ENCODE measurements at places on chromosomes 13 and 19. TPM values are rescaled to one million over a fixed set of nuclear protein-coding genes. Genes with fewer than 3 reads are reported as not detected.

DNA sequence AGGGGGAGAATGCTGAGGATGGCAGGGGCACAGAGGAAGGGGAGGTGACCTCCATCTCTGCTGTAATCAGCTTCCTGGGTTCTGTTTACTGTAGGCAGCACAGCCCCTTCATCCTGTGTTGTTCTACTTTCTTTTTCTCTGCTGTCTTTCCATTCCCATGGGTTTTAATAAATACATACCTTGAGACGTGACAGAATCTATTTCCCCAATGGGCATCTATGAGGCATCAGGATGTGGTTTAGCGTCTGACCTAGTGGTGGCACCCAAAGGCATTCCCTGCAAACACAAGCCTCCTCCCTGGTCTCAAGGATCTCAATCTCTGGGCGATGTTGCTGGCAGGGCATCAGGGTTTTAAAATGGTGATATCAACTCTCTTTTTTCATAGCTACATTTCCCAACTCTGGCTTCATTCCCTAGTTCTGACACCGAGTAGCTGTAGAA lies 60.8 kb downstream of the ALOX5AP start:
- DNase-seq, result no peak

DNA sequence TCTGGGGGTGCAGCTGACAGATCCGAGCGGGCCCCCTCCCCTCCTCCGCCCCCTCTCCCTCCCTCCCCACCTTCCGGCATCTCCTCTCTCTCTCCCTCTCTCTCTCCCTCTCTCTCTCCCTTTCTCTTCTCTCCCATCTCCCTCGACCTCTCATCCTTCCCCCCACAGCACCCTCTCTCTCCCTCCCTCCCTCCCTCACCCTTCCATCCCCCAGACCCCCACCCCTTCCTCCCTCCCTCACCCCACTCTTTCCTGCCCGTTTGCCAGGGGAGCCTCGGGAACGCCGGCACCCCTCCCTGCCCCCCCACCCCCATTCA lies 666 bp downstream of the CELF5 start:
- DNase-seq, result no peak

DNA sequence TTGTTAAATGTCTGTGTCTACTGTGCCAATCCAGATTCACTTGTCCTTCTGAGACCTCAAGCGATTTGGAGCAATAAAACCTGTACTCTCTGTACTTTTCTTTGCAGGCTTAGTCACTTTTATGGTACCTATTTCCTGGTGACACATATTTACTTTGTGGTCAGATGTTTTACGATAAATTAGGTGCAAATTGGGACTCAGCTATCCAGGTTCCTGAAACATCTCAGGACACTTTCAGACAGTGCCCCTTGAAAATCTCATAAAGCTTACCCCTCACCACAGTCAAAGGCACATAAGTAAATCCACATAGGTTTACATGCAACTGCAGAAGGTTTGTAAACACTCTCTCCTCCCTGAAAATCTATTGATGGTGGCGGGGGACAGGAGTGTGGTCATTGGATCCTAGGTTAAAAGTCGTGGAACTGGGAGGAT lies 438.8 kb downstream of the EFNB2 start:
- no peak for DNase-seq

ZNF829 gene
- total RNA-seq, result 4.2 TPM

- DNase-seq, result no peak
These were observed at the start of gene KCNK6 for GRCh38 chr19:38319421-38320258. TSS of gene KCNK6 (plus strand) at chr19:38319845. CDS start at chr19:38319951, 106 bp downstream.

GRCh38 chr13:66765559-66765958 lies 464.6 kb downstream of the PCDH9 start:
- no peak for DNase-seq

GRCh38 chr13:59689057-59689456 lies 474.7 kb downstream of the DIAPH3 start:
- DNase-seq, result no peak

DNA sequence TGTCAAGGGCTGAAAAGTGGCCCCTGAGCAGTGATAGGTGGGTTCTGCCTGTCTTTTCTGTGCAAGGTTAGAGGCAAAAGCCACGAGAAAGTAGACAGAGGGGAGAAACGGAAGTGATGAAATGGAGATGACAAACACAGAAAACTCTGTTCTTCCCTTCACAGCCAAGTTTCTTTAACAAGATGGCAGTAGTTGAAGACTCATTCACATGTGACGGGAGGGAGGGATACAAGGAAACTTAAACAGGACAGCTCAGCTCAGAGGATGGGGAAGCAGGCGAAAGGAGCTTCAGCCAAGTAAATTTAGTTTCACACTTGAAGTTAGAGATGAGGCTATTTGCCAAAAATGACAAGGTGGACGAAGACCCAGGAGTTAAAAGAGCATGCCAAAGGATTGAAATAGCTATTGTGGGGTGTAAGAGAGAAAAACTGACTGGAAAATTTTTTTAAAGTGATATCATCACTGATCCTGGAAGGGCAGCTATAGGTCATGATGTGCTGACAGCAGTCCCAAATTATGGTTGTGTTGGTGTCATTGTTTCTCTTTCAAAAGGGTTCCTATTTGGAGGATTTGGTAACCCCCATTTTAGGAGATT lies 347.9 kb downstream of the EFNB2 start:
- no peak for DNase-seq

- DNase-seq, result no peak
These were observed 17.1 kb upstream of the CLC start for GRCh38 chr19:39754971-39755370.

- no peak for DNase-seq
These were observed 426 bp downstream of the KLC3 start for GRCh38 chr19:45340899-45341453.

CRTC1 gene
- 95.8 TPM for total RNA-seq

DNA sequence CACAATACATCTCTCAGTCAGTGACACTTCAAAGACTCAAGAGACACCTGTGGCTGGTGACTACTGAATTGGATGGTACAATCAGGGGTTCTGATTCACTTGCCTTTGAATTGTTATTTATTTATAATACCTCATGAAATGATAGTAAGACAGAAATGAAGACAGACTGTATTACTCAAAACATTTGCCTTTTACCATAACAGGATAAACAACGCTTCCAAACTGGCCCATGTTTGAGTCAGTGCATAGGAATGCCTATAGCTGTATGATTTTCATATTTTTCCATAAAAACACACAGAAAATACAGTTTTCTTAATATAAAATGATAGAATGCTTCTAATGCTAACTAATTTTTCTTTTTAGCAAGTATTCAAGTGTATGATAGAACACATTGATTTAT lies 59.5 kb upstream of the FGF14 start:
- DNase-seq, result no peak

GRCh38 chr19:30066781-30067759 lies 125.0 kb downstream of the URI1 start:
- no peak for DNase-seq

GRCh38 chr13:23462815-23463559 lies 29.5 kb upstream of the SACS start:
- no peak for DNase-seq

RUBCNL gene
- total RNA-seq, result 8.0 TPM

THSD1 gene
- 8.5 TPM for total RNA-seq

GPR12 gene
- 20.4 TPM for total RNA-seq

KLK1 gene
- not detected for total RNA-seq

DNA sequence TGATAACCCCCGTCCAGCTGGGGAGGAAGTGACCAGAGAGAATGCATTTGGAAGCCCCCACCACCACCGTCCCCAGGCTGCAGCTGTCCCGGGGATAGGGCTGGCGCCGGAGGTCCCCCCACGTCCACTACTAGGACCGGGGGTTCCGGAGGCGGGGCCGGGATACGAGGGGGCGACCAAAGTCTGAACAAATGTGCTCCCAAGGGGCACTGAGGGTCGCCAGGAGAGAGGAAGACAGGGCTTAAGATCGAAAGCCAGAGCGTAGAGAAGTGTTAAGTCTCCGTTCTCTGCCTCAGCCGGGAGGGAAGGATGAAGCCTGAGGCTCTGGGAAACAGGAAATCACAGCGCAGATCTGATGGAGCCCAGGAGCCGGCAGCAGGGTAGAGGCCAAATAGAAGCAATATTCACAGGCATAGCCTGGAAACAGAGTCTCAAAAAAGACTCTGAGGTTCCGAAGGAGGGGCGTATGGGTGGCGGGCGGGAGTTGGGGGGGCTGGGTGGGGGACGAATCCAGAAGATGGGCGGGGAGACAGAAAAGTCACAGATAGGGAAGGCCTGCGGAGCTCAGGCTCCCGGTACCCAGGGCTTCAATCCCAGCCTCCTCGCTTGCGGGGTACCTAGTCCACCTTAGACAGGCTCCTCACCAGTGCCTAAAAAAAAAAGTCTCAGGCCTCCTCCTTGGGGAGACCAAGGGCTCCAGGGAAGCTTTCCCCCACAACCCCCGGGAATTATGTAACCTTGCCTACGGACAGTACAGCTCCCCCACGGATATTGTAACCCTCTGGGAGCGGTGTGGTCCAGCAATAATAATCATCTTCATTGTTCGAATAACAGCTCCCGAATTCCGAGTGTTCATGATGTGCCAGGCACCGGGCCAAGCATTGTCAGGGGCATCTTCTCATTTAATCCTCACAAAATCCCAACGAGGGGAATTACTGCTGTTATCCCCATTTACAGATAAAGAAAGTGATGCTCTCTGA lies 1.1 kb upstream of the ERF start:
- peak; percentile 69 for DNase-seq

DNA sequence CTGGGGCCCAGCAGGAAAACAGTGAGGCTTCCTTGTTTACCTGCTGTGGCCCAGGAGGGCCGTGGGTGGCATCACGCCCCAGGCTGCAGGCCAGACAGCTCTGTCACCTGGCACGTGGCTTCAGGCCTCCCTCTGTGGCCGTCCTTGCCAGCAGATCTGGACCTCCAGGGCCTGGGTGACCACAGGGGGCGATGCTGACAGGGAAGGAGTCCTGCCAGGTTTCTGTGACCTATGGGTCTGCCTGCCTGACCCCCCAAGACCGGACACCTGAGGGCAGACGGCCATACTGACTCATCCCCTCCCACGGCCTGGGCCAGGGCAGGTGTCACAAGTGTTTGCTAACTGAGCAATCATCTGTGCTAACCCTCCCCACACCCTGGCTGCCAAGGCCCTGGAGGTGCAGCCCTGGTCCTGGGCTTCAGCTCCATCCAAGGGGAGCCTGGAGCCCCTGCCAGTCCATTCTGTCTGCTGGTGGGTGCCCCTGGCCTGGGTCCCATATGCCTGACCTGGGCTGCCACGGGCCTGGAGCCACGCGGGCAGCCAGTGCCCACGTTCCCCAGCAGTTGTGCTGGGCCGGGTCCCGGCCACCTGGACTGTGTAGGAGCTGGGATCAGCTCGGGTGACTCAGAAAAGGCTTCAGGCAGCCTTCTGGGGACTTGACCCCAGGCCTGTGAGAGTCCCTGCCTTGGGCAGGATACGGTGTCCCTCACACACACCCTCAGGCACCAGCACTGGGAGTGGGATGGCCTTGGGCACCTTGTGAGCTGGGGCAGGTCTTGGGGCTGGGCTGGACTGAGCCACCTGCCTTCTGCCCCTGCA lies 3.7 kb downstream of the CDC34 start:
- no peak for DNase-seq

DNA sequence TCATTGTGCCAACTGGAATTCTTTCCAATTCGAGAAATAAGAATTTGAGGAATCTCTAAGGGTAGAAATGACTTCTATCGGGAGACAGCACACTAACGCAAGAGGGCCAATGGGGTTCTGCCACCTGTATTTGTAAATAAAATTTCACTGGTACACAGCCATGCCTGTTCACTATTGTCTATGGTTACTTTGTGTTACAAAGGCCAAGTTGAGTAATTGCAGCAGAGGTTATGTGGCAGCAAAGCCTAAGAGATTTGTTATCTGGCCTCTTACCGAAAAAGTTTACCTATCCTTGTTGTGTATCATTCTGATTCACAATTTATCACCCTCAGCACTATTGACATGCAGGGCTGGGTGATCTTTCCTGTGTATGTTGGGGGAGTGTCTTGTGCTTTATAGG lies 278.0 kb downstream of the KLF5 start:
- DNase-seq, result no peak

ZNF480 gene
- total RNA-seq, result 5.9 TPM

- no peak for DNase-seq
These were observed 704.1 kb downstream of the OLFM4 start for GRCh38 chr13:53732664-53733063.

DNA sequence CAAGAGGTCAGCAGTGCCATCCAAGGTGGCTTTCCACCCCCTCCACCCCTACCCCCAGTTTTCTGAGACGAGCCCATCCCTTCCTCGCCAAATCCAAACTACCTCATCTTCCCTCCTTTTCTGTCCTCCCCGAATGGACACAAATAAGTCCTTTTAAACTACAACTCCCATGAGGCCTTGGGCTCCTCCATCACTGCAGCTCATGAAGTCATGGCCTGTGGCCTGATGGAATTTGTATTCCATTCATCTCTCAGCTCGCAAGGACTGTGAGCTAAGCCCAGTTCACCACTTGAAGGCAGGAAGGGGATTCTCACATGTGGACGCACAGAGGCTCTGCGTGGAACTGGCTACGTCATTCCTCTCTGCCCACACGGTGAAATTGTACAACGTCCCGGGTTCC lies 12.5 kb downstream of the PTPRH start:
- no peak for DNase-seq

DNA sequence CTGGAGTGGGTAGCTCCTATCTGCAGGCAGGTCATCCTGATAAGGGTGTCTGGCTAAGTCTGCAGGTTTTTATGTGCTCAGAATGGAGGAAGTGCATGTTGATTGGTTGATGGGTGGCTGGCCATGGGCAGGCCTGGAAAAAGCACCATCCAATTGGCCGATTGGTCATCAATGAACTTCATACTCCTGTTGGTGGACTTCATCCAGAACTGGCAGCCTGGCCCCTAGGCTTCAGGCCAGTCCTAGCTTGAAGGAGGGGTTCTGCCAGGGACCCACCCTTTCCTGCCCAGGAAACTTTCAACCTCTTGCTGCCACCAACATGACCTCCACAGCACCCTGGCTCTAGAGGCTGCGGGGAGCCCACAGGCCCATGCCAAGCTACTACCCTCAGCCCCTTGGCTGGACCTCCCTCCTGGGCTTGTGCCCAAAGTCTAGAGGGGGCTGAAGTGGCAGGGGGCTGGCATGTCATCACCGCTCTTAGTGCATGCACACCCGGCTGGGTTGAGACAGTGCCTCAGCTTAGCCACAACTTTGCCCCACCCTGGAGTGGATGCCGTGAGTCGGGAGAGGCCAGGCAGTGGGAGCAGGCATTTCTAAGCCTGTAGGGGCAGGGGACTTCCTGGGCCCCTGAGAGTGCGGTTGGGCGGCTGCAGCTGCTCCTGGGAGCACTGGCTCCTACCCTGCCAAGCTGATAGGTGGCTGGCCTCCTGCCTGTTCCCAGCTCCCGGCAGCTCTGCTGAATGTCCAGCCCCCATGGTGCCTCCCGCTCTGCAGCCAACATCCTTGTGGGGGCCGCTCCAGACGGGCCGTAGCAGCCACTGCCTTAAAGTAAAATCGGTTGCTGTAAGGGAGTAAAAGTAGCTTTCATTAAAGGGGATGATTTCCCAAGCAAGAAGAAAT lies 13.2 kb downstream of the DNAJC15 start:
- no peak for DNase-seq

DNA sequence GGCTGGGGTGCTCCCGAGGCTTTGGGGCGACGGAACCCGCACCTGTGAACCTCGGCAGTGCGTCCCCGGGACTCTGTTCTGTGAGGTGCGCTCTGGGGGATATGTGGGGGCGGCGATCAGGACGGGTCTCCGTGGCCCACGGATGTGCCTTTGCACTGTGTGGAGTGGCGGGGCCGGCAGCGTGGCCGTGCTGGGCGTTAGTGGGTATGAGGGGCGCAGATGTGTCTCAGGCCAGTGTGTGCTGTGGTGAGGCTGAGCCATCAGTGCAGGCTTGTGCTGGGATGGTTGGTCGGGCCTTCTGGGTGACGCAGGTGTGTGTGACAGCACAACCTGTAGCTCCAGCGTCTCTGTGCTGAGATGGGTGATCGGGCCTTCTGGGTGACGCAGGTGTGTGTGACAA lies 16.9 kb downstream of the ZNF331 start:
- DNase-seq, result no peak

GRCh38 chr19:36331353-36332228 lies 47.4 kb downstream of the ZFP14 start:
- DNase-seq, result peak; percentile 89
